ENCODE measurements at places on chromosomes 16 and 17. TPM values are rescaled to one million over a fixed set of nuclear protein-coding genes. Genes with fewer than 3 reads are reported as not detected.

DNA sequence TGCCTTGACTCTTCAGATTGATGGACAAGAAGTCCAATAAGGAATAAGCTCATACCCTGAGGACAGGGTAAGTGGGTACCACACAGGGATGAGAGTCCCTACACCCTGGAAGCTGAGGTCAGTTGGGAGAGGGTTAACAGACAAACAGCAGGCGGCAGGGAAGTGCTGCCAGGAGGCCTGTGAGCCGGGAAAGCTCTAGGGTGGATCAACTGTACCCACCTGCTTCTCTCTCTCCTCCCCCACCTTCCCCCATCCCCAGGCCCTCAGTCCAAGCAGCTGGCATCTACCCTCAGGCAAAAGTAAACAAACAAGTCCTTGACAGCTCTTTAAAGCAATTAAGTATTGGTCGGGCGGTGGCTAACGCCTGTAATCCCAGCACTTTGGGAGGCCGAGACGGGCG is 20.7 kb upstream of the MYLK3 start:
- no peak for DNase-seq

DNA sequence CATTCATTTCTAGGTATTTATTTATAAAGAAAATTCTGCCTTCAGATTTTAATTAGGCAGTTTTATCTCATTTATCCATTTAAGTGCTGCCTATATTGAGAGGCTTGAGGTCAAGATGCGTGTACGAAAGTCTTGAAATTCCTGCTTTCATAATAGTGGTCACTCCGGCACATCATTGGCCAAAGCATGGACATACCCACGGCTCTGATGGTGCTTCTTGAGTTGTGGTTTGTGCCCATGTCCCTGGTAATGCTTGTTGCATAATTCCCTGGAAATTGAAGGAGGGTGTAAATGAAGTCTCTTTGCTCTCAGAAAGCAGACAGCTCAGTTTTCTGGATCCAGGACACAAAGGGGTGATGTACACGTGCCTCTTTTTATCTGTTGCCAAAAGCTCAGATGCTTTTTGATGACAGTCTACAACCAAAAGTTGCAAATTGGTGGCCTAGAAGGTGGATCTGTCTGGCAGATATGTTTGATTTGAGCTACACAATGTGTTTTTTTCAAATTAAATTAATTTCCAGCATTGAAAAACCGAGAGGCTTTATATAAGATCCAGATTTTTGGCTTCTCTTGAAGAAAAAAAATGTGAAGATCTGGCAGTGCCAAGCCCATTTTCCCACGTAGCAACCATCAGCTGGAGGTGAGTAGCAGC is 94.4 kb downstream of the SHISA9 start:
- no peak for DNase-seq

GRCh38 chr16:57282510-57283213 is 1.8 kb downstream of the PLLP start:
- DNase-seq: no peak

GRCh38 chr16:72101195-72101594 is 7.5 kb downstream of the DHX38 start:
- no peak for DNase-seq

DNA sequence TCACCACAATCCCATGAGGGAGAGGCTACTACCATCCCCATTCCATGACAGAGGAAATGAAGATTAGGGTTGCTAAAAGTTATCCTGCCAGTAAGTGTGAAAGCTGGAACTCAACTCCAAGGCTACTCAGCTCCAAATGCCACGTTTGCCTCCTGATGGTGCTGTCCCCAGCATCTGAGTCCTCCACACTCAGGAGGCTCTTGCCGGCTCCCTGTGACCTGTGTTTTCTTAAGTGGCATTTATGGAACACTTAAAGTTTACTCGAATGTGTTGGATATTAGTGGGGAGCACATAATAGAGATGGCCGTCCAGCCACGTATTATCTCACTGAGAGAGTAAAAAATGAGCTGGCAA is 267.9 kb downstream of the CBLN1 start:
- no peak for DNase-seq

DNA sequence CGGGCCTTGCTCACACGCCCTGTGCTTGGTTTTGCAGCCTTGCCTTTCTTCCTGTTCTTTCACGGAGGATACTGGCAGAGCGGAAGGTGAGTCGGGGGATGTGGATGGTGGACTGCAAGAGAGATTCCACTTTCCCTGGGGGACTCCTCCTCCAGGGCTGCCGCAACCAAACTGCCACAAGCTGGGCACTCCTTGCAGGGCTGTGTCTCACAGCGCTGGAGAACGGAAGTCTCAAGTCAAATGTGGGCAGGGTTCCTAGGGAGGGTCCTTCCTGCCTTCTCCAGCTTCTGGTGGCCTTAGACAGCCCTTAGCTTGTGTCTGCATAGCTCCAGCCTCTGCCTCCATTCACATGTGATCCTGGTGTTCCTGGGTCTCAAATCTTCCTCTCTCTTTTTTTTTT is 11.4 kb upstream of the BIRC5 start:
- no peak for DNase-seq

DNA sequence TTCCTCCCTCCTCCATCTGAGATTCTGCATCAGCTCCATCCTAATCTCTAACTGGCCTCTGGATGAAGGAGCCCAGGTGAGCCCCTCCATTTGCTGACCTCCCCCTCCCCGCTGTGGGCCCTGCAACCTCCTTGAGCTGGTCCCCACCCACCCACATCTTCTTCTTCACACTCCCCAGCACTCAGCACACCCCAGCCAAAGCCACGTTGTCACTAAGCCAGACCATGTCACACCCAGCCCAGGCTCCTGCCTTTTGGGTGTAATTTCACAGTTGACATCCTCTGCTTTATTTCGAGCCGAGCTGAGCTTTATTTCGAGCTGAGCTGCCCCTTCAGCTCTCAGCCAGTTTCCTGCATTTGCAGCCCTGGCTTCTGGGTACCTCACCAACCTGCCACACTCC is 282.7 kb upstream of the TNRC6C start:
- no peak for DNase-seq

- DNase-seq: no peak
Observed at GRCh38 chr17:2962729-2963128, 100.7 kb downstream of the OR1D5 start.

- no peak for DNase-seq
Observed at GRCh38 chr17:64190472-64190871, 60.5 kb upstream of the ERN1 start.

GRCh38 chr17:57289130-57289529 is 32.8 kb downstream of the MSI2 start:
- no peak for DNase-seq

- no peak for DNase-seq
Observed at GRCh38 chr16:14608111-14608566, 21.9 kb downstream of the PARN start.

- DNase-seq: no peak
Observed at GRCh38 chr17:80191192-80191591, 21.4 kb downstream of the CARD14 start.

GRCh38 chr17:68133346-68134045 is 98.0 kb downstream of the KPNA2 start:
- DNase-seq: no peak

DNA sequence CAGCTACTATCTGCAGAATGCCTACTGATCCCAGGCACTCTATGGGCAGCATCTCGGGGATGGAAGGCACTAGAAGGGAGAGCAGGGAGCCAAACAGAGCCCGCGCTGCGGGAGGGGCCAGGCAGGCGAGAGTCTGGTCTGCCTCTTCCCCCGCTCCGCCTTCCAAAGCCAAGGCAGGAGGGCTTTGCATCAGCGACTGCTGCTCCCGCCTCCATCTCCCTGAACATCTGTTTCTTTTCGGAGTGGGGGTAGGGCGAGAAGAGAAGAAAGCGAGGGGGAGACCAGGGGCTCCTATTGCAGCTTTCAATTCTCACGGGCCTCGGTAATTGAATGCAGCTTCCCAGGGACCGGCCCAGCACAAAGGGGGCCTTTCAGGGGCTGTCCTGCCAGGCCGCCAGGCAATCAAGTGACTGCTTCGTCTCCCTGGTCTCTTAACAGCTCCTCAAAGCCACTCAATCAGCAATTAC is 31.4 kb upstream of the CDC42EP4 start:
- peak; percentile 91 for DNase-seq

DNA sequence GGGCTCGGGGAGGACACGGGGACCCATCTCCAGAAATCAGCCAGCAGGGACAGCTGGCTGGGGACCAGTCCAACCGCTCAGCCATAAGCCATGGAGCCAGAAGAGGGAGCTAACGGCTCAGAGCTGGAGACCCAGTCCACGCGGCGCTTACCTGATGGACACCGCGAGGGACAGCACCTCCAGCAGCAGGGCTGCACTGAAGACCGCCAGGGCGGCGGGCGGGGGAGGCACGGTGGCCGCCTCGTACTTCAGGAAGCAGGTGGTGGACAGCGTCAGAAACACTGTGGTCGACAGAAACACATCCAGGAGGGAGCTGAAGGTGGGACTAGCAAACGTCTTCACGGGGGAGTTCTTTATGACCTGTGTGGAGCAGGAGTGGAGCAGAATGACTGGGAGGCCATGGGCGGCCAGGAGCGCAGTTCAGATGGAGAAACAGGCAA is 102.6 kb upstream of the CREBBP start:
- DNase-seq: no peak

DNA sequence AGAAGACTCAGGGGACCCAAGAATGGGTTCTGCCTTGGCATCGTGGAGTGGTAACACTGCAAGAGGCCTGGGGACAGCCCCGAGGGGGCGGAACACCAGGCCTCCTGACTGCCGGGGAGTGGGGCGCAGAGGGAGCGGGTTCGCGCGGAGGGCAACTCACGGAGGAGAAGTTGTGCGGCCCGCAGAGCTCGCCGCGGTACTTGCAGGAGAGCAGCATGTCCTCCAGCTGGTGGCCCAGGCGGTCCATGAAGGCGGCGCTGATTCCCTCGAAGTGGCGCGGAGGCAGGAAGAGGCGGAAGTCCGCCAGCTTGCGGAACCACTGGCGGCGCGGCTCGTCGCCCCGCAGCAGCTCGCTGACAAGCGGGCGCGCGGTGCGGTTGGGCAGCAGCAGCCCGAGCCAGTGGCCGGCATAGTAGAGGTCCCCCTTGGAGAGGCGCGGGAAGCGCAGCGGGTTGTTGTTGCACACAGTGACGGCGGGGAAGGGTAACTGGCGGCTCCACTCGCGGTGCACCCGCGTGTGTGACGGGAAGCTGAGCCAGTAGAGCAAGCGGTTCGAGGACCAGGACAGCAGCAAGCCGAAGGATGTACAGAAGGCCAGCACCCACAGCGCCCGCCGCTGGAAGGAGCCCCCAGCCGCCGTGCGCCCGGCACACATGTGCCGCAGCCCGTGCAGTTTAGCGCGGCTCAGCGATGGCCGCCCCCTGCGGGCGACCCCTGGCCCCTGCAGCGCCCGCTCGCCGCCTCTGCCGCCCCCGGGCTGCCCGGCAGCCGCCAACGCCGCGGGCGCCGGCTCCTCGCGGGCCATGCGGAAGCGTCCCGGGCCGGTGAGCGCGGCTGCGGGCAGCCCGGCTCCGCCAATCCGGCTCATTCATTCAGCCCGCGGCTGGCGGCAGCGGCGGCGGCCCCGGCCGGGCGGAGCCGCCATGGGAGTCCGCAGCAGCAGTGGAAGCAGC is 1.6 kb downstream of the ASIC2 start:
- DNase-seq: no peak

GRCh38 chr16:17602678-17603077 is 131.9 kb upstream of the XYLT1 start:
- DNase-seq: no peak

DNA sequence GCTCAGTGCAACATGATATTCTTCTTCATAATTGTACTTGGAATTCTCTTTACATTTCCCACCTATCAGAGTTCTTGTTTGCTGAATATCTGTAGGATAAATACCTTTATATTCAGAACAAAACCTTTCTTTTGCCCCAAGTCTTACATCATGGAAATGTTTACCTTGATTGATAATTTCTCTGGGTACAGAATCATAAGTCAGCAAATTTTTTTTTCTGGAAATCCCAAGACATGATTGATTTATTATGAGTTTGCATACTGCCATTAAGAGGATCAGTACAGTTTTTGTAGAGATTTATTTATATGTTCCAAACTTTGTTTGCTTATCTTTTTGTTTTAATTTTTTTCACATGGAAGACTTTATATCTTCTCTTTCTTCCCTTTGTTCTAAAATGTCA is 699.8 kb upstream of the KIF2B start:
- no peak for DNase-seq

GRCh38 chr17:74274709-74275340 is 791 bp downstream of the DNAI2 start:
- DNase-seq: no peak

DNA sequence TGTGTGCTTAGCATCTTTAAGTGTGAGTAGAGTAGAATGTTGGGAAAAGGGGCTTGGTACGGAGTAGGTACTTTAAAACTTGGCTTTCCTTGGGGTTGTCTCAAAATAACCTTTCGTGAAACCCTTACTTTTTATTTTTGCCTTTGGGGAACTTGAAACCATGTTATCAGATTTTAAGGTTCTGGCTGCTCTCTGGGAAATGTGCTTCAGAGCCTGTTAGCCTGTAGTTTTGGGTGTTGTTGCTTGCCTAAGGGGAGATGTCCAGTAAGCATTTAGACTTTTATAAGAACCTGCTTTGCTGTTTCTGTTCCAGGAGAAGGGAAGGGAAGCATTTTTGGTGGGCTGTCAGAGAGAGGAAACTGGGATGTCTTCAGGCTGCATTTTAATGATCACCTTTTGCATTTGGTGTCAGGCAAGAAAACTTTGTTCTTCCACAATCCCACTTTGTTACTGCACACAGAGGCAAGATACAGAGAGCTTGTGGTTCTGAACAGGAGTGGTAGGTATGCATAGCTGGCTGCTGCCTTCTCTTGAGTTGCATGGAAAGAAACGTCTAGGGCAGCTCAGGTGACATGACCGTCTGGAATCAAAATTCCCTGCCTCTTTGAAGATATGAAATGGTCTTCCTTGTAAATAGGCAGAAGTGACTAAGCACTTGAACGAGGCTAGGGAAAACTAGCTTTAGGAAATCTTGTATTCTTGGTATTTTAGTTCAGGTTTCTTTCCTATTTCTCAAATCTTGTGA is 1.7 kb downstream of the RABEP1 start:
- DNase-seq: no peak

KRTAP1-3 gene
- not detected for total RNA-seq

CLEC18B gene
- total RNA-seq: not detected

NEURL4 gene
- 20.9 TPM for total RNA-seq

MRPL12 gene
- total RNA-seq: 3.3 TPM

CMTM3 gene
- 29.2 TPM for total RNA-seq

SIRT7 gene
- 3.9 TPM for total RNA-seq

EPOP gene
- total RNA-seq: 0.32 TPM

RNF157 gene
- total RNA-seq: 1.9 TPM

KRT222 gene
- total RNA-seq: 1.1 TPM

CTRB2 gene
- not detected for total RNA-seq

Measured in urinary bladder (tissue), 4 donors.